NCI-H1694 (cell line): ENCODE measurements at places on chromosomes 1 and 21.

- DNase-seq: peak; percentile 60
Measured at GRCh38 chr1:67766141-67766978, 66.9 kb downstream of the GNG12 start.

DNA sequence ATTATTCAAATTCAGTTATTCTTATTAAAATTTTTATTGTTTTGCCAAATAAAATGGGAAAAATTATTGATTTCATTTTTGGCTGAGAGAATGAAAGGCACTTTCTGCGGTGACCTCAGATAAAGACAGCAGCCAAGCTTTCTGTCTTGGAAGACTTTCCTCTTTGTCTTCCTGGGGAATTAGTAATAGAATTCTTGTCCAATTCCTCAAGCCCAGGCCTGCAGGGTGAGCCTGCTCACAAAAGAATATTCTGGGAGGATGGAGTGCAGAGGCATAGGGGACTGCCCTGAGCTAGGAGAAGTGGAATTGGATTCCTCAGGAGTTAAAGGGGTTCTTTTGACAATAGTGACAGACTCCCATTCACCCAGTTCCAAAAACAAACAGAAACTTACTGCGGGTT, 614.5 kb upstream of the ADGRL2 start:
- no peak for DNase-seq

GRCh38 chr1:30962609-30963508, 54.3 kb upstream of the SDC3 start:
- DNase-seq: no peak

DNA sequence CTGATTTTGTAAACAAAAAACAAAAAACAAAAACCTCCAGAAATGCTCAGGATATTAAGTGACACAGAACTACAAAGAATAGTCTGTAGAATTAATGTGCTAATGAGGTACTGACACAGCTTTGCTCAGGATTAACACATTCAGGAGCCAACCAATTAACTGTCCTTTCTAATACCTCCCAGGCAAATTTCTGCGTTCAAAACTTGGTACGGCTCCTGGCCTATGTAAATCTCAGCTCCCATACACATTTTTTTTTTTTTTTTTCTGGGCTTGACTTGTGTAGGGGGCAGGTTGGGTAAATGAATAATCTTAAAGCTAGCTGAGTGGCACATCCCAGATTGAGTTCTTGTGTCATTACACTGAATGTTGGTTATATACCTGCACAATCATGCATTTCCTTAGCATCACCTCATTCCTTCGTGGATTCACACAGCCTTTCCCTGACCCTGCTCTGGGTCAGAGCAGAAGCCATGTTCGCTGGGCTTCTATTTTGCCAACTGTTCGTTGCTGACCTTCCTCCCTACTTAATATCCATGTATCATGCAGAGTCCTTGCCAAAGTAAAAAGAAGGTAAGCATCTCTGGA, 12.6 kb upstream of the IER5 start:
- no peak for DNase-seq

GRCh38 chr1:116265931-116266863, 106.8 kb upstream of the ATP1A1 start:
- no peak for DNase-seq

- no peak for DNase-seq
Measured at GRCh38 chr1:39938856-39939255, 16.1 kb upstream of the MFSD2A start.

DNA sequence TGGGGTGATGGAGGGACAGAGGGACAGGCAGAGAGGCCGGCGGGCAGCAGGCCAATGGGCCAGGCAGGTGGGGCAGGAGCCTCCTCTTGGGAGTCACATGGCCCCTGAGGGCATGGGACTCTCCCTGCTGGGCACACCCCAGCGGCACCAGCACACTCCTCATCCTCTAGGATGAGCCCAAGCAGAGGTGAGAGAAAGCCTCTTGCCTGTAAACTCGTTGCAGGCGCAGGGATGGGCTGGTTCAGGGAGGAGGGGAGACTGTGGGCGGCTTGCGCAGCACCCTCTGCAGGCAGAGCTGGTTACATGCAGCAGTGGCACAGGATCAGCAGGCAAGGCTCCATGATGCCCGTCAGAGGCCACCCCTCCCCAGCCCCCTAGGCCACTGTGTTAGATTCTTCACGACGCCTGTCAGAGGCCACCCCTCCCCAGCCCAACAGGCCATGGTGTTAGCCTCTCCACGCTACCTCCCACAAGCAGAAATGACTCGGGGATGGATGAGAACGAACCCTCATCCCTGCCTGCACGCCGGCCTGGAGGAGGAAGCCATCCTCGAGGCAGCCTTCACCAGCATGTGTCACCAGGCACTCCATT, 209.7 kb upstream of the VAMP3 start:
- no peak for DNase-seq

DNA sequence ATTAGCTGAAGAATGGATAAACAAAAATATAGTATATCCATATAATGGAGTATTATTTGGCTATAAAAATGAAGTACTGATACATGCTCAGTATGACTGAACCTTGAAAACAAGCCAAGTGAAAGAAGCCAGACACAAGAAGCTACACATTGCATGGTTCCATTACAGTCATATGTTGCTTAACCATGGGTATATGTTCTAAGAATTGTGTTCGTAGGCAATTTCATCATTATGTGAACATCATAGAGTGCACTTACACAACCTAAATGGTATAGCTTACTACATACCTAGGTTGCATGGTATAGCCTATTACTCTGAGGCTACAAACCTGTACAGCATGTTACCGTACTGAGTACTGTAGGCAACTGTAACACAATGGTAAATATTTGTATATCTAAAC, 28.6 kb upstream of the FCAMR start:
- DNase-seq: no peak

GRCh38 chr1:174022080-174022975, at the start of gene RC3H1:
Gene RC3H1, minus strand, starts transcription at chr1:174022357. Its CDS starts 29,372 bp downstream, at chr1:173992985.
- DNase-seq: peak; percentile 55

DNA sequence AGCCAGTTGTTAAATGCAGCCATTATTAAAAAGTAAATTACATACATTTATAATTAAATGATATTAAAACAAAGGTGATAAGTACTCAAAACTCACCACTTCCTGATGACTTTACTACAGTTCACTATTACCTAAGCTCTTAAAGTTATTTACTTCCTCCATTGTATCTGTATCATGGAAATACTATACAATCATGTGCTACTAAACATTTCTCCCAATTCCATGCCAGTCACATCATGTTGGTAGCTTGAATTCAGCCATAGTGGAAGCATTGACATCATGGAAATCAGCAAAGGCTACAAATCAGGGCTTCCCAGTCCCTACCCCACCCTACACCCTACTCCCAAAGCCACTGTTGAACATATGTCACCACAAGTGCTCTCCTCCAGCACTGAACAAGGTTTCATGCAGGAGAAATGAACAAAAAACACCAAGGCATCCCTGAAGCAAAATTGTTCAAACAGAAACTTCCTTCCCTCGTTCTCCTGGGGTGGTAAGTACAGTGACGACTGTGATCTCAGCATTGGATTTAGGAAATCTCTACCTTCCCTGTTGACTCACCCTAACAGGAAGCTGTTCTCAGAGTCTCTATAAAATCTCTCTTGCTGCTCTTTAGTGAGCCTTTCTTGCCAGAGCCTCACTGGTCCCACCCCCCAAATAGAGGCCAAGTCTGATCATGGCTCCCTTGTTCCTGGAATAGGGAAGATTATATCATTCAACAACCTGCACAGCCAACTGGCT, 12.7 kb downstream of the VSIG8 start:
- no peak for DNase-seq

DNA sequence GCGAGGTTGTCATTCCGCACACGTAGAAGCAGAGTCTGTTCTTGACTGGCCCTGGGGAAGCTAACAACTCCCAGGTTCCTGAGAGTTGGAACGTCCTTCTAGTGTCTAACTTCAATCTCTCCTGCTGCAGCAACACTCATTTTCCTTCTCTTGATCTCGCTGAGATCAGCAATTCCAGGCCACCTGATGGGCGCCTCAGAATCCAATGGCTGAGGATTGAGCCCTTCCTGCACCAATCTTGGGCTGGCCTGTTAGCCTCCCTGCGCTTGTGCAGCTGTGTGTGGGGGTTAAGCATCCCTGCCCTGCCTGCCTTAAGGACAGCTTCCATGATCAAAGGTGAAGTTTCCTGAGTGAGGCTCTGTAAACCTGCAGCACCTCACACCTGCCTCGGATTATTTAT, 87.9 kb downstream of the SYT2 start:
- DNase-seq: no peak

- DNase-seq: no peak
Measured at GRCh38 chr1:161497961-161498360, 7.3 kb upstream of the FCGR2A start.

- no peak for DNase-seq
Measured at GRCh38 chr1:104856091-104856490, 1106.4 kb downstream of the AMY1C start.

DNA sequence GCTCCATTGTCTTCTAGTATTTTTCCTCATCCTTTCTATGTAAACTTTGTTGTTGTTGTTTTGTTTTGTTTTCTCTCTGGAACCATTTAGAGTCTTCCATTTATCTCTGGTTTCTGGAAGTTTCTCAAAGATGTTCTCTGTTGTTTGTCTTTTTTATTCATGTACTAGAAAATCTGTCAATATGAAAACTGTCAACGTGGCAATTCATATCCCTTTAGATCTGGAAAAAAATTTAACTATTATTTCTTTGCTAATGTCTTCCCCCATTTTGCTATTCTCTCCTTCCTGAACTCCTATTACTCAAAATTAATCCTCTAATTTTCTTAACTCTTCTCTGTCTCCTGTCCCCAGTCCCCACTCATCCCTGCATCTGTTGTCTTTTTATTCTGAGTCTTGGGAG, 55.9 kb upstream of the LRRN2 start:
- no peak for DNase-seq

DNA sequence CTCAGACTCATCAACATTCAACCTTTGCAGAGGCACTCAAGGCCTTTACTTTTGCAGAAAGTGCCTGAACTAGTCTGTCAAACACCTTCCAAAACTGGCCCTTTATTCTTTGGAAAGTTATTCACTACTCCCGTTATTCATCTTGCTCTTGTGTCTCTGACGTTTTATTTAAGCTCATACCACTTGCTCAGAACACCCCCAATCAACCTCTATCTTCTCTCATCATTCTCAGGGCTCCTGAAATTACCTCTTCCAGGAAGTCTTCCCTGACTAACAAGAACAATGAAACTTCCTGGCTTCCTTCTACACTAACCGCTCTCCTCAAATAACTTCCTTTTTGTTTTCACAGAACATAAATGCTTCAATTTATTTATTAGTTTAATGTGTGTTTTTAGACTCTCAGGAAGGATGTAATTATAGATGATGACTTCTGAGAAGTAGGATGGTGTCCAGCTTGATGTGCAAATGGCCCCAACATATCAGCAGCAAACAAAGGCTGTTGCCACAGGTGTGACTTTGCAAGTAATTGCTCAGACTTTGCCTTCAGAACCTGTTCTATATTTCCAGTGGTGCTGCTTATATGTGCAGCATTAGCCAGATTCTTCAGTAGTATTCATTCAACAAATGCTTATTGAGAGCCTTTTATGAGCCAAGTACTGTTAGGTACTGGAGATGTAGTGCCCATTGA, 22.8 kb upstream of the BATF3 start:
- no peak for DNase-seq

- DNase-seq: no peak
Measured at GRCh38 chr1:76408303-76408702, 333.8 kb downstream of the ST6GALNAC3 start.

GRCh38 chr1:71572038-71572437, 491.2 kb upstream of the ZRANB2 start:
- no peak for DNase-seq

- no peak for DNase-seq
Measured at GRCh38 chr1:100657876-100658715, 61.4 kb upstream of the VCAM1 start.

- no peak for DNase-seq
Measured at GRCh38 chr21:31500071-31500470, 156.0 kb upstream of the TIAM1 start.

DNA sequence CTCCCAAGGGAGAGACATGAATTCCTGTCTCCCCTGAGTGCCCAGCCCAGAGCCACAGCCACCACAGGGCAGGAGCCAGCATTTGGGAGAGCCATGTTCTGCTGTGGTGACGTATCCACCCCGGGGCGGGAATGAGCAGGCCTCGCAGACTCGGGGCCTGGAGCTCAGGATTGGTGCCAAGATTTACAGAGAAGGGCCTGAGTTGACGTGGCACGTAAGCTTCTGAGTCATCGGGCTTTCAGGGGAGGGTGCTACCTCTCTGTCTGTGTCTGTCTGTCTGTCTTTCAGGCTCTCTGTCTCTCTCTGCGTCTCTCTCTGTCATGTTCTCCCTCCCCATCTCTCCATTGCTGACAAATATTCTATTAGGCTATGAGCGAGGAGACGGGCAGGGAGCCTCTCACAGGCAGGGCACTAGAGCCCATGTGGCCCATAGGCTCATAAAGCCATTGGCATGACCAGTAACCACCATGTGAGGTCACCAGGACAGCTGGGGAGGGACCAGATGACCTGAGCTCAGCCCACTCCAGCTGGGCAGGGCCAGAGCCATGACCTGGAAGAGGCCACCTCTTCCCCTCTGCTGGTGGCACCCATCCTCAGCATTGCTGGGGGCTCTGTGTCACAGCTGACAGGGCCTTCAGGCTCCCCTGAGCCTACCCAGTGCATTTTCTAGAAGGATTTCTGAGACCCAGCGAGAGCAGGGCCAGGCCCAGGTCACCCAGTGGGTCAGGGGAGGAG, 300.0 kb upstream of the VAMP3 start:
- DNase-seq: no peak

DNA sequence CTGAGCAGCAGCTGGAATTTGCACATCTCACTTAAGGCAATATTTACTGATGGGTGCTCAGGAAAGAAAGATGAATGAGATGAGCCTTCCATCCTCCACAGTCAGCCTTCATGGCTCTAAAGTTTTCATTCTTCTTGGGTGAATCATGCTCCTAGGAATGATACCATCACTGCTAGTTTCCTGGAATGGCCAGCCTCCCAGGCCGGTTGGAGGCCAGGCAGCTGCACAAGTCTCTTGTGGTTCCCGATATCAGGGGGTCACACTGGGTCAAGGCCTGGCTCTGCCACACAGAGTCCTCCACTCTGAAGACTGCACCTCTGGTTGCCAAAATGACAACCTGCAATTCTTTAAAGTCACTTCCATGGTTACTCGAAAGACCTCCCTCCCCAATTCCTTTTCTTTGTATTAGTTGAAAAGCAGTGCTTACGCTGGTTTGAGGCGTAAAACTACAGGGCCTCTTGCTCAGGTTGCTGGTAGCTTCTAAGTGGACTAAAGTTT, 46.2 kb upstream of the PALMD start:
- DNase-seq: no peak

- no peak for DNase-seq
Measured at GRCh38 chr1:98439471-98439870, 222.1 kb upstream of the SNX7 start.
